ENCODE measurements at places on chromosomes 6 and 20. TPM values are rescaled to one million over a fixed set of nuclear protein-coding genes. Genes with fewer than 3 reads are reported as not detected.

GRCh38 chr6:111687652-111688051 lies 82.0 kb upstream of the TRAF3IP2 start:
- no peak for DNase-seq

DNA sequence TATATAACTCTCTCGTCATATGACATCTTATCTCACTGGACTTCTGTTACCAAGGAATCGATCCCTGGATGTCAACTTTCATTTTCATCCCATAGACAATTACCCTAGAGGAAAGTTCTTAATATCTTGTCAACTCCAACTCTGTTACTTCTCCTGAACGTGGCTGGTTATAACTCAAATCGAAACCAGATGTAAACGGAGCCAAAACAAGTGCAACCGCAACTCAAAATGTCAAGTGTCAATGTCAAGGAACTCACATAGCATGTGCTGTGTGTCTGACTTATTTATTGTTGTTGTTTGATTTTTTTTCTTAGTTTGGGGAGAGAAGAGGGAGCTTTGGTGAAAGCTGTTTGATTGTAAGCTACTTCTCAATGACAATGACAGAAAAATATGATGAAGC lies 108.6 kb downstream of the VIP start:
- no peak for DNase-seq

The KIF3B gene
- 16.1 TPM for total RNA-seq

The ADGB gene
- not detected for total RNA-seq

The HSPA1L gene
- 3.5 TPM for total RNA-seq

DNA sequence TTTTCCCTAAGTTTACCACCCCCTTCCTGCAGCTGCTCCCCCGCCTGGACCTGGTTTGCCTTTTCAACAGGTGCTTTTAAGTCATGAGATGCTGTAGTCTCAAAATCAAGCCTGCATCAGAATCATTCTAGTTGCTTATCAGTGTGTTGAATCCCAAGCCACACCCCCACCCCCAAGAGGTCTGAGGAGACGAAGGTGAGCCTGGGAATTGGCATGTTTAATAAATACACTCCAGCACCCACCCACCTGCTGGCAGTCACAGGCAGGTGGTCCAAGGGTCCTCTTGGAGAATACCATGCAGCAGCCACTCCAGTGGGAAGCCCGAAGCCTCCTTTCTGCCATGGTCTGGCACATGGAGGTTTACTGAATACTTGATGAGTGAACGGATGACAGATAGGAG lies 1.1 kb upstream of the ADIG start:
- no peak for DNase-seq

DNA sequence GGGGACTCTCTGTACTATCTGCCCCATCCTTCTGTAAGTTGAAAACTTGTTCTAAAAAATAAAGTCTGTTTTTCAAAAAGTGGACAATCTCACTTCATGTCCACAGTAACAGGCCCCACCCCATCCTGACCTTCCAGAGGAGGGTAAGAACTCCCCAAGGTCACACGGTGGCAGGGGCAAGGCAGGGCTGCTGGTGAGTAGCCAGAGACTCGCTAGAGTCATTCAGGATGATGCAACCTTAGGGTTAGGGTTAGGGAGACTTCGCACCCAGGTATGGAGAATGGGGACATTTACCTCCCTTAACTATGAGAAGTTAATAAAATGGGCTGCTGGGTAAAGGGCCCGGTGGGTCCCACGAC lies 15.4 kb downstream of the PEDS1 start:
- no peak for DNase-seq

The OR2B6 gene
- not detected for total RNA-seq

The AGER gene
- 45.4 TPM for total RNA-seq

The RAD21L1 gene
- not detected for total RNA-seq

- DNase-seq, result no peak
These were observed 24.6 kb upstream of the SPTLC3 start for GRCh38 chr20:12984069-12984765.

- no peak for DNase-seq
These were observed 70.2 kb upstream of the ADGRF1 start for GRCh38 chr6:47112317-47112716.

The GTSF1L gene
- not detected for total RNA-seq

DNA sequence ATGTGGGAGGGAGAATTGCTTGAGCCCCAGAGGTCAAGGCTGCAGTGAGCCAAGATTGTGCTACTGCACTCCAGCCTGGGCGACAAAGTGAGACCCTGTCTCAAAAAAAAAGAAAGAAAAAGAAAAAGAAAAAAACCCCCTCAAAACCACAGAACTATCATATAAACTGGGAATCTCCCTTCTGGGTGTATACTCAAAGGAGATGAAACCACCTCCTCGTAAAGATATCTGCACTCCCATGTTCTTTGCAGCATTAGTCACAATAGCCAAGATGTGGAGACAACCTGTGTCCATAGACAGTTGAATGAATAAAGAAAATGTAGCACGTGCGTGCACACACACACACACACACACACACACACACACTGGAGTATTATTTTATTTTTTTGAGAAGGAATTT lies 8.5 kb upstream of the AFG1L start:
- no peak for DNase-seq

DNA sequence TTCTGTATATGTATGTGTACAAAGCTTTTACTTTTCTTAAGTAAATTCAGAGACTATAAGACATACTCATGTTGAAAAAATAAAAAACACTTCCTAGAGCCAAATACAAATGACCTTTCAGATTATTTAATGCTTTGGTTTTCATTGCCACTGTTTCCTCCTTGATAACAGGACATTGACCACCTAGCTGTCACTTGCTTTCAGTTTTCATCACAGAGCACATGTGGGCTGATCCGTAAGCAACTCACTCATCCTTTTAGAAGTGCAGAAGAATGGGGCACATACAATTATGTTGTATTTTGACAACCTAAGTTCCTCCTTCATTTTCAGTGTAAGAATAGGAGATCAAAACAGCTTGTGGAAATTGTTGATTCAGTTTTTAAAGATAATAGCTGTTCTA lies 6.2 kb downstream of the ZBTB2 start:
- no peak for DNase-seq

The MUC21 gene
- not detected for total RNA-seq

DNA sequence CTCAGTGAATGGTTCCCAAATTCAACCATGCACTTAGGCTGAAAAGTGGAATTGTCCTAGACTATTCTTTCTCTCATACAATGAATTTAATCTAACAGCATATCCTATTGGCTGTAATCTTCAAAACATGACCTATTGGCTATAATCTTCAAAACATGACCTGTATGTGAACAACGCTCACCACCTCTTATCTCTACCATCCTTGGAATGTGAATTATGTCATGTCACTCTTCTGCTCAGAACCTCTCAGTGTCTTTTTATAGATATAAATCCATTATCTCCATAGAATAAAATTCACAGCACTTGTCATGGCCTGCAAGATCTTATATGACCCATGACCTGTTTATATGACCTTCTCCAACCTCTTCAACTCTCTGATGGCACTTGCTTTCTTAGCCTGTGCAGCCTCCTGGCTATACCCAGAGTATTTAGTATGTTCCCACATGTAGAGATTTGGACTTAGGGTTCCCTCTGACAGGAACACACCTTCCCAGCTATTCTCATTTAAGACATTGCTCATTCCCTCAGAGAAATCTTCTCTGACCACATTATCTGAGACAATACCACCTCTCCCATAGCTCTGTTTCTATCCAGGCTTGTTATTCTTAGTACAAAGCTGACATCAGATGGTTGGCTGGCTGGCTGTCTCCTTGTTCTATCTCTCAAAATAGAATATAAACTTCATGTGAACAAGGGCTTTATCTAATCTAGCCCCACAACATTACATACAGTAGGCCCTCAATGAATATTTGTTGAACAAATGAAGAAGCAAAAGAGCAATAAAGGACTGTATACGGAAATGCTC lies 275.0 kb upstream of the PREP start:
- DNase-seq, result no peak

DNA sequence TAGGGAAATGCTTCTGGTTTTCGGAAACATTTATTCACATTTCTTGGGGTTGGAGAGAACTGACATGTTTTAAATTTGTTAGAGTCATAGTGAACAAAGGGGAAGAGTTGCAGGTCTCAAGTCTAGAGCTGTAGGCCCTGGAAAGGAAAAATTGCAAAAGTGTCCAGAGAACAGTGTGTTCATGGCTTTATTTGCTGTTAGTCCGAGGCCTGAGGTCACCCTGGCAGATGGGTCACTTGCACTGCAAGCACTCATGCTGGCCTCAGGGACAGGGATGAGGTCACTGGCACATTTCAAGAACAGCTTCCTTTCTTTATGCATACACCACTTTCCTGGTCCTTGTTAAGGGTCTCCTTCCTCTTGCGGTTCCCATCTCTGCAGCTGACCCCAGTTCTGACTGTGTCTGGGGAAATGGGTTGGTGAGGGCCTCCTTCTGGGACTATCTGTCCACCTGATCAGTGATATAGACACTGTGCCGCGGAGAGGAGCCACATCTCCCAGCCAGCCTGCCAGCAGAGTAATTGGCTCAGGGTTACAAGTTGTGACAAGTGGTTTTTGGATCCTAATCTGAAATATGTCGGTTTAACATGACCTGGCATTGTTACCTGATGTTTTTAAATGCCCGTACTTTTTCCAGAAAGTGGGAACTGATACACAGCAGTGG lies 194.0 kb downstream of the EYA4 start:
- no peak for DNase-seq

DNA sequence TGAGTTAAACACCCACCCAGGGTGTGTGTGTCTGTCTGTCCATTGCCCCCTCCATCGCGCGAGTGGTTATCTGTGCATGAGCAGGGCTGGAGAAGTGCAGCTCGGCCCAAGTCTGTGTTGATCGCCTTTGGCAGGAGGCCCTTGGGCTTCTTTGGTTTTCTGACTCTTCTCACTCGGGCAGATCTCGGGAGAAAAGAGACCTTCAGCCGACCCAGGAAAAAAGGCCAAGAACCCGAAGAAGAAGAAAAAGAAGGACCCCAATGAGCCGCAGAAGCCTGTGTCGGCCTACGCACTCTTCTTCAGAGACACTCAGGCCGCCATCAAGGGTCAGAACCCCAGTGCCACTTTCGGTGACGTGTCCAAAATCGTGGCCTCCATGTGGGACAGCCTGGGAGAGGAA lies 132.9 kb downstream of the JPH2 start:
- DNase-seq, result no peak

DNA sequence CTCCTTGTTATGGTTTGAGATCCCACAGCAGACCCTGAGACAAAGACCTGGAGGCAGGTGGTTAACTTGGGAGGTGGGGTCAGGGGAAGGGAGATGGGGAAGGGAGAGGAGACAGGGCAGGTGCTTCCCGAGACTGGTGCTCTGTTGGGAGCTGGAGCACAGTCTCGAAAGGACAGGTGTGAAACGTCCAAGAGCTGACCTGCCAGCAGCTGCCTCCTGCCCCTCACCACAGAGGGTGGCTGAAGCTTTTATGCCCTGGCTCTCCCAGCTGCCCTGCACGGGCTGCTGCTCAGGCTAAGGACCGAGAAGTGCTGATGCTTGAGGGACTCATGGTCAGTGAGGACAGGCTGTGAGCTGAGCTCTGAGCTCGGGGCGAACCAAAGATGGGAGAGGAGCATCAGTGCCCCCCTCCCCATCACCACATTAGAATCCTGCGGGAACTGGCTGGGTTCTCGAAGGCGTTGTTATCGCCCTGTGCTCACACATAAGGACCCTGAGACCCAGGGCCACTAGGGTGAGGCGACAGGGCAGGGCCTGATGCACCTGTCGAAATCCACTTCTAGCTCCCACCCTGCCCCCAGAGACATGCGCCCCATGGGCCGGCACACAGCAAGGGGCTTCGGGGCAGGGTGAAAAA lies 25.3 kb upstream of the CD93 start:
- DNase-seq, result no peak

DNA sequence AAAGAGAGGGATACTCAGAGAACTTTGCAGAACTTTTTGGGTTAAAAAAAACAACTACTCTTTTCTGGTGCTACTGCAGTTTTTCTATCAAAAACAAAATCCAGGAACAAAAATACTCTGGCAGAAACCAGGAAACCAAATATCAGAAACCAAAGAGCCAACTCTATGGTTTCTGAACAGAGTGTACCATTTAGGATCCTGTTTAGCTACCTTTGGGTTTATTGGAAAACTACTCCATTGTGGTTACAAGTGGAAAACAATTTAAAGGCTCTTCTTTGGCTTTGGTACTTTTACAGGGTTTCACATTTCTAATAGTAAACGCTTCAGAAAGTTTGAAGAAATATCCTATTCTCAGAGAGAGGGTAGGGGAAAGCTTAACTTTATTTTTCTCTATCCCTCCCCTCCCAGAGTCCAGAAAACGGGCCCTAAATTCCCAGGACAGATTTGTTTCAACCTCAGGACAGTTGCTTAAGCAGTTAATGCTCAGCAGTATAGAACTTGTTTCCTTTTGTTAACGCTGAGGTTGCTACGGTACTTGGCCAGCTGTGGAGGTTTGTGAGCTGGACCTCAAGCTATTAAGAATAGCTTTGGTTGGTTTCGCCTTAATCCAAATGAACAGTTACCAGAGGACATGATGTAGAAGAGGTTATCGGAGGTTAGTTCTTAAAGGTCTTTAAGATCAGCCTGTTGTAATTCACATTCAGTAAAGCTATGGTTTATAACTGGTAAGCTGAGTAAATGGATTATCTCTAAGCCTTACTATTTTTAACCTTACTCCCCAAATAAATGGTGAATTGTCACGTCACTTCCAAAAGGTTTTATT lies 47.9 kb downstream of the FOXO3 start:
- DNase-seq, result no peak

DNA sequence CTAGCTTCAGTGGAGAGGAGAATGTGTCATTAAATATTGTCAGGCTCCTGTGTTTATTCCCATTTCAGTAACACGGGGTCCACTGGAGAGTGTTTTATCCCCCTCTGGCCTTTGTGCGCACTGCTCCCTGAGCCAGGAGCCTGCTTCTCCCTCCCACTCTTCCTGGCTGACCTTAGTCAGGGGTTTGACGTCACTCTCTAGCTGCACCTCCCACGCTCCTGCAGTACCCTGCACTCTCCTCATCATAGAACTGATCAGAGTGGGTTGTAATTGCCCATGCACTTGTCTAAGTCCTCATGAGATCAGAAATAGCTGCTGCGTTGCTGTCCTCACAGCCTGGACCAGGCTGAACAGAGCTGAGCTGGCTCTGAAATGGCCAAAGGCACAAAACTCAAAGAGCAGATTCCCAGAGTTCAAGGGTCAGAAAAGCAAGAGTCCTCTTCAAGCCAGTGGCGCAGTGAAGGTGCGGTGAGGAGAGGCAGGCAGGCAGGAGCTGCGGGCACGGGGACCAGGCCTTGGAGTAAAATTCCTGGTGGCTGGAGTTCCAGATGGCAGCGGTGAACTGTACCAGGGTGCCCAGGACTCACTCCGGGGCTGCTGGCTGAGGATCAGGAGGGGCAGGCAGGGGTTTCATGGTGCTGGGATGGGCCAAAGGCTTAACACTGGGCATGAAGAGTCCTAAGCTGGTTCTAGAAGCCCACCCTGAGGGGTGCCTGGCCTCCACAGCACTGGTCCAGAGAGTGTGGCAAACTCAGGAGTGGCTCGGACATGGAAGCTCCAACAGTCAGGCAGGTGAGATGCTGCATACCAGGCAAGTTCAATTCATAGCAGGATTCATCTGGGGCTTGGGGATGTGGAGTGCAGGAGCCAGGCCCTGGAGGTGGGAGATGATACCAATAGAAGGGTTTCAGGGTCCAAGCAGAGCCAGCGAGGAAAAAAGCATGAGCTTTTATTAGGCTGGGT lies 170.9 kb downstream of the SCP2D1 start:
- DNase-seq, result no peak

GRCh38 chr6:20581070-20581469 lies 46.8 kb downstream of the CDKAL1 start:
- no peak for DNase-seq

Data from activated CD4-positive, alpha-beta T cell treated with anti-CD3 and anti-CD28 coated beads, Interleukin-2, amount 10 ng/mL, durations not matched to agents 7 days and 5 days (primary cell).